ENCODE measurements at places on chromosomes 2 and 18.

- DNase-seq, result no peak
Measured at GRCh38 chr2:104836841-104837240, 17.1 kb upstream of the POU3F3 start.

GRCh38 chr18:73199151-73199550 lies 331.4 kb upstream of the NETO1 start:
- no peak for DNase-seq

DNA sequence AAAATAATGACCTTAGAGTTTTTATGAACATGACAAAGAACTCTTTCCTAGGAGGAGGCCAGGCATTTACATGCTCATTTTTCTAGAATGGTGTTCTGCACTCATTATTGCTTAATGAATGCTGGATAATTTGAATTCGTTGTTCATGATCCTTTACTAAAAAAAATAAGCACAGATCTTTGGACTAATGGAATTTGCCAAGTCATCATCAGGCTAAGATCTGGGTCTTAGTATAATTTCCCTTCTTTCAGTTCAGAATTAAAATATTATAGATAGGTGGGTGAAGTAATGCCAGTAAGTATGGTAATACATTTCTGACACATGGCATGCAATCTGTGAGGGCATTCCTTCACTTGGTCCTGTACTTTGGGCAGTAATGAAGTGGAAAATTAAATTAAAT lies 143.8 kb upstream of the AQP4 start:
- no peak for DNase-seq

GRCh38 chr2:130135692-130136541 lies 6.9 kb upstream of the POTEF start:
- DNase-seq, result no peak

DNA sequence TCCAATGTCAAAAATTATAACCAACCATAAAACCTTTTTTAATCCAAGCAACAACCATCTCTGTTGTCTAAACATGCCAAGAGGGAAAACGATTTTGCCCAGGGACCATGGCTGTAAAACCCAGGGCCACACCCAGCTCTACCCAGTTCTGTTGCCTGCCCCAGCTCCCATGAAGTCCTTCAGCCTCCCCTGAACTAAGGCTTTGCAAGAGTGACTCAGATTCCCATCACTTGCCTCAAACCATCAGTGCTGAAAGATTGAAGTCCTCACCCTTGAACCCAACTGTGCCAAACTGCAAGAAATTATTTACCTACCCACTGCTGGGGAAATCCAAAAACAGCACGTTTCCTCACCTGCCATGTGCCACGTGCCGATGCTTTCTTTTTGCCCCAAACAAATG lies 102.5 kb downstream of the TFCP2L1 start:
- DNase-seq, result no peak

DNA sequence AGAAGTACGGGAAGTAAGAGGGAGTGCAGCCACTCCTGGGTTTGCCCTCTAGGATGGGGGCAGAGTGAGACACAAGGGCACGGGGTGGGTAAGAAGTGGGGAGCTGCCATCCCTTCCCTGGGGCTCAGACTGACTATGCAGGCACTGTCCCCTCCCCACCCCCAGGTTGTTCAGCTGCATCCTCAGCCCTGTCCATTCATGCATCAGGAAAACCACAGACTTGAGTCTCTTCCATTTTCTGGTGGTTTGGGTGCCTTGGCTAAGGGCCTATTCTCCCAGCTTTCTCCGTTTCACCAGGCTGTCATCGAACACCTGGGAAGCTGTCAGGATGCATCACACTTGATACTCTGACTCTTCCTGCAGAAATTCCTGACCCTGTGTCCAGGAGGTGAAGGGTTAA lies 111.9 kb downstream of the TFCP2L1 start:
- DNase-seq, result no peak

DNA sequence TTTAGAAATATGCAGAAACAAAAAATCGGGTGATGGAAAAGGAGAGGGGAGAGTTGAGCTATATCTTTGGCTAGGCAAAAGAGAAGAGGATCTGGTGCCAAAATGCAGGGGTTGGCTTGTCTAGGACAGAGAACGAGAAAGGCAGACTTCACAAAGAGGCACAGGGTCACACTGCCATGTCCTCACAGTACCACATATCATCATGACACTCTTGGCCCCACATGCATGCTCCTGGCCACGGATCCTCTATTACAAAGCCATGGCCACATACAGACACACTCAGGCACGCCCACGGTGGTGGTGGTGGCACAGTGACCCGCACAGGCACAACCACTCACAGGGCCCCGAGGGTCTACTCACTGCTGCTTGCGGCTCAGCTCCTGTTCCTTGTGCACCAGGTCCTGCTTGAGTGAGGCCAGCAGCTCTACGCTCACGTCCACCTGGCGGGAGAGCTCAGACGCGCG lies 15.9 kb downstream of the FBXO41 start:
- no peak for DNase-seq

- no peak for DNase-seq
Measured at GRCh38 chr2:234368861-234369261, 128.0 kb downstream of the ARL4C start.

- DNase-seq, result no peak
Measured at GRCh38 chr2:118059919-118060478, 28.3 kb upstream of the INSIG2 start.

- DNase-seq, result no peak
Measured at GRCh38 chr2:11938196-11938595, 191.8 kb downstream of the LPIN1 start.

DNA sequence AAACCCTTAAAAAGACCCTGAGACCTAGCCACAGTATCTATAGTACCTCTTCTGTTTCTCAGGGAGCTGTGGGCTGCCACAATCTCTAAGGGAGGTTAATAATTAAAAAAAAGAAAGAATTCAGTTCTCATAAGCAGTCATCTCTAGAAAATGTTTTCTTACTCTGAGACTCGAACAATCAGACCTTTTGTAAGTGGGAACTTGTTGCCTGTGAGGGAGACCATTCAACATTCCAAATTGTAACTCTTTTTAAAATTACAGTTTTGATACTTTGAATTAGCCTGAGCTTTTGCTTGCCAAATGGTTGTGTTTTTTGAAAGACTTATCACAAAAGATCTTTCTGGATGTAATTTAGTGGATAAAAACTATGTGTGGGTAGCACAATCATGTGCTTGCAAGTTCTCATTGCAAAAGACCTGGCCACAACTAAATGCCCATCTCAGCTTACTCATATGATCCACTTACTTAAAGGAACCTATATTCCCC lies 33.3 kb downstream of the IL1R2 start:
- DNase-seq, result no peak

- DNase-seq, result no peak
Measured at GRCh38 chr2:167451496-167452289, 563.4 kb downstream of the XIRP2 start.

GRCh38 chr2:111022633-111023032 lies 98.1 kb upstream of the BCL2L11 start:
- DNase-seq, result no peak

DNA sequence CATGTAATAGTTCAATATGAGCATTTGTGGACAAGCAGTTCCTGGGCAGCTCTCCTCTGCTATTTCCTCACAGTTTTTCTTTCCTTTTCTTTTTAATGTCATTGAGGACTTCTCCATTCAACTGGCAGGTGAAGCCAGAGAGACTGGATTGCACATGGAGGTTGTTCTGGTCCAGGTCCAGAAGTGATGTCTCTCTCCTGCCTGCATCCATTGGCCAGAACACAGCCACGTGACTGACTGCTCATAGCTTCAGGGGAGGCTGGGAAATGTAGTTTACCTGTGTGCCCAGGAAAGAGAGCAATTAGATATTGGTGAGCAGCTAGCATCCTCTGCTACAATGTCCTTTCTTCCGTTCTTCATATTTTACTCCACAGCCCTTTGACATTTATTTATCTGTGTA lies 20.2 kb upstream of the ADAM23 start:
- no peak for DNase-seq

DNA sequence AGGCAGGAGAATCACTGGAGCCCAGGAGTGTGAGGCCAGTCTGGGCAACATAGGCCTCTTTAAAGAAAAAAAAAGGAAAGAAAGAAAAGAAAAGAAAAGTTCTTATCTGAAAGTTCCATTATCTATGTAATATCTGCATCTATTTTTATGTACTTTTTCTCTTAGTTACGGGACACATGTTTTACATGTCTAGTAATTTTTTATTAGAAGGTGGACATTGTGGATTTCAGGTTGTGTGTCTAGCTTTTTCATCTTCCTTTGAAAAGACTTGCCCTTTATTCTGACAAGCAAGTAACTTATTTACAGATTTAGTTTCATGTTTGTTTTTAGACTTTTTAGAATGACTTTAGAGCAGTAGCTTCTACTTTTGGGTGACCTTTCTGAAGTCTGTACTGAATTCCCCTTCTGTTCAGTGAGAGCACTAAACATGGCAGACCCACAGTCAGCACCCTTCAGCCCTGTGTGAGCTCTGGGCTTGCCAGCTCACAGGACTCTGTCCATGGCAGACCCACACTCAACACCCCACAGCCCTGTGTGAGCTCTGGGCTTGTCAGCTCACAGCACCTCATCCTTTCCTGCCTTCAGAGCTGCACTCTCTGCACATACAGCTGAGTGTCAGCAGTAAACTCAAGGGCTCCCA lies 17.5 kb downstream of the TRAPPC12 start:
- DNase-seq, result no peak

DNA sequence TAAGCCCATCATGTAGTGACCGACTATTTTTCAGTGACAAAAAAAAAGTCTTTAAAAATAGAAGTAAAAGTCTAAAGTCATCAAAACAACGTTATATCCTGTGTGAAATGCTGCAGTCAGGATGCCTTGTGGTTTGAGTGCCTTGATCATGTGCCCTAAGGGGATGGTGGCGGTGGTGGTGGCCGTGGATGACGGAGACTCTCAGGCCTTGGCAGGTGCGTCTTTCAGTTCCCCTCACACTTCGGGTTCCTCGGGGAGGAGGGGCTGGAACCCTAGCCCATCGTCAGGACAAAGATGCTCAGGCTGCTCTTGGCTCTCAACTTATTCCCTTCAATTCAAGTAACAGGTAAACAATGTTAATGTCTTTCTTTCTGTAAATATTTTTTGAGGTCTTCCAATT lies at the start of gene CD28:
CD28 (plus strand) TSS at position 237 of the 400 bp plus-strand sequence; CDS start at position 295, 58 bp downstream.
- no peak for DNase-seq

DNA sequence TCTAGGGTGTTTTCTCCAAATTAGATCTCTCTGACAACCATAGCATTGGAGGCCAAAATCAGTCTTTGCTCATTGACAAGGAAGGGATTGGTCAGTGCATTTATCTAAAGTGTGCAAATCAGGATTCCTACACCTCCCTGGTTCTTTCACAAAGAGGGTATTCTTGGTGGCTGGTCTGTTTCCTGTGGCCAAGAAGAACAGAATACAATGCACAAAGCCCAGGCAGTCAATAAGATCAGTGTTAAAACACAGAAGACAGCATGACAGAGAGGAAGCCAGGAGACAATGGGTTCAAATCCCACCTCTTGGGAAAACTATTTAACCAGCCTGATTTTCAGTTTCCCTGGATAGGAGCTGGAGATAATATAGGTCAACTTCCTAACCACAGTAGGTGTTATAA lies 46.1 kb upstream of the THOC1 start:
- DNase-seq, result no peak

DNA sequence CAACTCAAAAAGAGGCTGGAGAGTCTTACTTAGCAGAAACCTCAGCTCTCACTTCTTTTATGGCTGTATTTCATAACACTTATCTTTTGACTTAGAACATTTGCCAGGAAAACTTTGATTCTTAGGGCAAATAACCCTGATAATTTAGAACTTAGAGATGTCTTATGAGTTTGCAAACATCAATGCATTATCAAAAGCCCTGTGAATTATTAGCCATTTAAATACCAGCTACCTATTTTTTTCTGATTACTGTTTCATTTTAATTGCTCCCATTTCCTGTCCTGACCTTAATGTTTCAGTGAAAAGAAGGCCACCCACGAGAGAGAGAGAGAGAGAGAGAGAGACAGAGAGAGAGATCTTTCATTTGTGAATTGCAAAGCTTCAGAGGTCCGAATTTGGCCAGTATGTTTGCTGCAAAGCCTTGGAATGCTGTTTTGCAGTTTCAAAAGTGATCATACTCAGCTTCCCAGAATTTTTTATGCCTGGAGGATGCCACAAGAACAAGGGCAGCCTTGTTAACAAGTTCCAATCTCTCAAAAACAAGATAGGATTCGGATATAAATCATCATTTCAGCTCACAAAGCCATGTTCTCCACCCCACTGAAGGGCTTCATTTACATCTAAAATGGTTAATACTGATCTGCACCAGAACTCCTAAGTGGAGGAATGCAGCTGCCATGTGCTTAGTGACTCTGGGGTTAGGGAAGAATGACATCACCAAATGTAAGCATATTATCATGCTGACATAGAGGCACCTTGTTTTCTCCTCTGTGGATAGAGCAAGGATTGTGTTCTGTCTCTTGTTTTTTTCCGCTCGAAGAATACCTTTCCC lies 478.2 kb downstream of the ARHGAP15 start:
- DNase-seq, result no peak
